Activated naive CD4-positive, alpha-beta T cell treated with anti-CD3 and anti-CD28 coated beads for 36 hours (primary cell): ENCODE measurements at places on chromosomes 16 and 17. TPM values are rescaled to one million over a fixed set of nuclear protein-coding genes. Genes with fewer than 3 reads are reported as not detected.

DNA sequence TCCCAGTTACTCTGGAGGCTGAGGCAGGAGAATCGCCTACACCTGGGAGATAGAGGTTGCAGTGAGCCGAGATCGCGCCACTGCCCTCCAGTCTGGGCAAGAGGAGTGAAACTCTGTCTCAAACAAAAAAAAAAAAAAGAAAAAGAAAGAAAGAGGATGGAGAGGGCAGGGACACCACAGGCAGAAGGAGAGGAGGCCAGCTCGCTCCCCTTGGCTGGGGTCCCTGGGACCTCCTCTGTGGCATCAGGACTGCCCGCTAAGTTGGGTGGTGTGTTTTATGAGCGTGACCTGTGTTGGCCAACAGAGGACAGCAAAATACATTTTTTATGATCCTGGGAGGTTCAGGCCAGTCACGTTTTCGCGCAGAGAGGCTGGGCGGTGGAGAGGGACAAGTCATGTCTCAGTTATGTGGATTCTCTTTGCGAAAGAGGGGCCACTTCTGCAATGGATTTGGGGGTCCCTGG, 229.6 kb downstream of the MRTFB start:
- peak; percentile 73 for DNase-seq

DNA sequence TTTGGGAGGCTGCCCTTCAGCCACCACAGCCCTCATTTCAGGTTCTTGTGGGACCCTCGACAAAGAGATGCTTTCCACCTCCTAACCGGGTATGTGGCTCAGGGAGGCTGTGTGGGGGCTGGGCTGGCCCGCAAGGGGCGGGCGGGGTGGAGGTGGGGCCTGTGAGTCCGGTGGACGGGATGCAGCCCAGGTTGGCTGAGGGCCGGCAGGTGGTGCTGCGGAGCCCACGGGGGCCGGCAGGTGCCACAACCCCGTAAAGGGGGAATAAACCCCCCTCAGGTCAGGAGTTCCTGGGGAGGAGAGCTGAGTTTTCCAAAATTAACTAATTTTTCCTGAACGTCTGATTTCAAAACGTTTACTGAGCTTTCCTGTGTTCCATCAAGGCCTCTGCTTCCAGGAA, 4.9 kb upstream of the CIAO3 start:
- DNase-seq: peak; percentile 32

- no peak for DNase-seq
Observed at GRCh38 chr17:35510052-35510451, 27.4 kb downstream of the SLFN12L start.

- DNase-seq: peak; percentile 55
Observed at GRCh38 chr16:85448557-85449190, 164.4 kb upstream of the GSE1 start.

DNA sequence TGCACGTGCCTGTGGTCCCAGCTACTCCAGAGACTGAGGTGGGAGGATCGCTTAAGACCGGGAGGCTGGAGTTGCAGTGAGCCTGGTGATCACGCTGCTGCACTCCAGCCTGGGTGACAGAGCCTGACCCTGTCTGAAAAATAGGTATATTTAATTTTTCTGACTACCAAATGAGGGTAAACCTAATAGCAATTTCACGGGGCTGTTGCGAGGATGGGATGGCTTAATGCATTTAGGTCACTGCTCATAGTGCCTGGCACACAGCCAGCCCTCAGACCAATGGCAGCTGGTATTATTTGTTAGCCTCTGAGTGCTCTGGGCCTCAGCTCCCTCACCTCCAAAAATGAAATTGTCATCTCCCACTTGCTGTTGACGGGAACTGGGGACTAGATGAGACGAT, 5.9 kb upstream of the CDIP1 start:
- DNase-seq: no peak

DNA sequence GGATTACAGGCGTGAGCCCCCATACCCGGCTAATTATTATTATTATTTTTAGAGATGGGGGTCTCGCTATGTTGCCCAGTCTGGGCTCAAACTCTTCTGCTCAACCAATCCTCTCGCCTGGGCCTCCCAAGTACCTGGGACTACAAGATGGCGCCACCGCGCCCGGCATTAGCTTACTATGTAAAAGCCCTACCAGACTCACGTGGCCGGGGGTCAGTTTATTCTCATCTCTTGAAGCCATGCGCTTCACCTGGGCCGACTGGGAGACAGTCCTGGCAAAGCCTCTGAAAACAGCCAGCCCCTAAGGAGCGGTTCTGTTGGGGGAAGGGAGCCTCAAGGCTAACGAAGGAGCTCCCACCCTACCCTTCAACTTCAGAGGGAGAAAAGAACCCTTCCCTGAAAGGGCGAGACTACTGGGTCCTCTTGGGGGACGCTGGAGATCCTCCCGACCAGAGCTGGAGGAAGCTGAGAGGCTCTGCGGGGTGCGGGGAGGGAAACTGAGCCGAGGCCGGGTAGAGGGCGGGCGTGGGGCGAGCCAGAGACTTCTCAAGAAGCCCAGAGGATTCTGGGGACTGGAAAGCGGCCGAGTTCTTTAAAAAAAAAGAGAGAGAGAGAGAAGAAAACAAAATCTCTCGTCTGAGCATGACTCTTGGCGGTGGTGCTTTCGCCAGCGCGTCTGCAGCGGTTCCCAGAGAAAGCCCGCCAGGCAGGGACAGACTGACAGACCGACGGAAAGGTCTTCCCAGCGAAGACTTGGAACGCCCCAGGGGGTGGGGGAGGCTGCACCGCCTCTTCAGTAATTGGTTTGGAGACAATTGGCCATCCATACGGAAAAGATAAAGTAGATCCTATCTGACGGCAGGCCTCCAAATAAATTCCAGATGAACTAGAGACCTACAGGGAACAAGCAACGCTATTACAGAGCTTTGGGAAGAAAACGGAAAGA, 5.6 kb upstream of the TUBG2 start:
- DNase-seq: no peak

DNA sequence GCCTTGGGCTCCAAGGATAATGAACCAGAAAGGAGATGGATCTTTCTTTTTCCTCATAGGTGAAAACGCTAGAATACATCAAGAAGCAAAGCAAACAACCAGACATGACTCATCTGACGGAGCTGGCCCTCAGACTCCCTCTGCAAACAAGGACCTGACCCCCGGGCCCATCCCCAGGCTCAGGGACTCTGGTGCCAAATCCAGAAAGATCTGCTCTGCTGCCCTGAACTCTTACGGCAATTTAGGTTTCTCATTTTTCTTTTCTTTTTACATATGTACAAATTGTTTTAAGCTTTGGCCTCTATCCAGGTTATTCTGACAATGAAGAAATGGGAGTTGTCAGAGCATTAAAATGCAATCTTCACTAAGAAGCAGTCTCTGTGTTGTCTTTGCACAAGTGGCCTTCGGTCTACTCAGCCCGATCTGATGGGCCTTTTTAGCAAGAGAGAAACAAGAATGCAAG, 17.7 kb downstream of the KNOP1 start:
- DNase-seq: no peak

- DNase-seq: no peak
Observed at GRCh38 chr16:86508028-86508946, 2.0 kb upstream of the FOXF1 start.

DNA sequence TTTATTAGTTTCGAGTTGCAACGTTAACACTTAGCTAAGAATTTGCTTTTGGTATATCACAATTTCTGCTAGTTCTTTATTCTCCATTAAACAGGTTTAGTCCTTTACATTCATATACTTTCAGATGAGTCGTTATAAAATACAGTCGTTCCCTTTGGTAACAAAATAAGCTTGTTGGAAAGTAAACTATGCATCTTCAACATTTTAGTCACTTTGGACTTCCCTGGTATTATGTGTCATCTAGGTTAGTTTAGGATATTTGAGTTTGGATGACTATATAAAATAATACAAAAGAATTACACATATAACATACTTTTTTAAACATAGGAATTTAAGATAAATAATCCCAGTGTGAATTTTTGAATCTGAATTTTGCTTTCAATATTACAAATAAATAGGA, 351.5 kb downstream of the BCAS3 start:
- DNase-seq: no peak

DNA sequence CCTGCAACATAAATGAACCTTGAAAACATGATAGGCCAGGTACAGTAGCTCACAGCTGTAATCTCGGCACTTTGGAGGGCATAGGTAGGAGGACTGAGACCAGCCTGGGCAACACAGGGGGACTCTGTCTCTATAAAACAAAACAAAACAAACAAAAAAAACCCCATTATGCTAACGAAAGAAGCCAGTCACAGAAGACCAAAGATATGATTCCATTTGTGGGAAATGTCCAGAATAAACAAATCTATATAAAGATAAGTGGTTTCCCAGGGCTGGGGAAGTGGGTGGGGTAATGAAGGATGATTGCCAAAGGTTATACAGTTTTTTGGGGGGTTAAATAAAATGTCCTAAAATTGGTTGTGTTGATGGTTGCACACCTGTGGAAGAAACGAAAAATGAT, 36.5 kb upstream of the SIAH1 start:
- no peak for DNase-seq

DNA sequence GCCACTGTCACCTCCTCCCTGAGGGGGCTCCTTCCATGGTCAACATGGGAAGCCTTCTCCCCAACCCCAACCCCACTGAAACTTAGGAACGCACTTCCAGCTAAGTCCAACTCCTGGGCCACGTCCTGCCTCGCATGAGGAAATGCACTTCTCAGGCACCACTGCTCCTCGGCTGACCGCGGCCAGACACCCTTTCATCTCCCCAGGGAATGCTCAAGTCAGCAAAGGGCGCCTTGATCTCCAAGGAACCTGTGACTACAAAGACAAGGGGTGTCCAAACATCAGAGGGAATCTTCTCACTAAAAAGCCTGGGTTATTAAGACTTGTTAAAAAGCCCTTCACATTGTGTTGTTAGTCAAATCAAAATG, 124.9 kb upstream of the HSBP1 start:
- DNase-seq: no peak

- DNase-seq: peak; percentile 37
Observed at GRCh38 chr16:11253995-11254912, 1.8 kb downstream of the SOCS1 start.

GRCh38 chr16:83110269-83110668, 483.5 kb downstream of the CDH13 start:
- no peak for DNase-seq

DNA sequence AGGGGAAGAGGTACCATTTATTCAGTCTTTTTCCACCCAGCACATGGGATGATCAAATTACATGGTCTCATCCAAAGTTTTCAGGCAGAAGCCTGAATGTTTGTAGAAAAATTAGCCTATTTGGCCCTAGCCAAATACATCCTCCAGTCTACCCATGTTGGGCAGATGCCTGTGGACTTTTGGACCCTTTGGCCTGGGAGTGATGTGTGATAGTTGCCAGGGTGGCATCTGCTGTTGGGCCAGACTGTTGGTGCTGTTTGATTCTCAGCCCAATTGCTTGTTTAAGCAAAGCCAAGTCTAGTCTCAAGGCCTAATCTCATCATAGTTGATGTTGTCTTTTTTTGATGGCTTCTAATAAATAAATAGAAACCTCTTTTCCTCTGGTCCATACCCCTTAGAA, 419.0 kb downstream of the CDH13 start:
- no peak for DNase-seq

DNA sequence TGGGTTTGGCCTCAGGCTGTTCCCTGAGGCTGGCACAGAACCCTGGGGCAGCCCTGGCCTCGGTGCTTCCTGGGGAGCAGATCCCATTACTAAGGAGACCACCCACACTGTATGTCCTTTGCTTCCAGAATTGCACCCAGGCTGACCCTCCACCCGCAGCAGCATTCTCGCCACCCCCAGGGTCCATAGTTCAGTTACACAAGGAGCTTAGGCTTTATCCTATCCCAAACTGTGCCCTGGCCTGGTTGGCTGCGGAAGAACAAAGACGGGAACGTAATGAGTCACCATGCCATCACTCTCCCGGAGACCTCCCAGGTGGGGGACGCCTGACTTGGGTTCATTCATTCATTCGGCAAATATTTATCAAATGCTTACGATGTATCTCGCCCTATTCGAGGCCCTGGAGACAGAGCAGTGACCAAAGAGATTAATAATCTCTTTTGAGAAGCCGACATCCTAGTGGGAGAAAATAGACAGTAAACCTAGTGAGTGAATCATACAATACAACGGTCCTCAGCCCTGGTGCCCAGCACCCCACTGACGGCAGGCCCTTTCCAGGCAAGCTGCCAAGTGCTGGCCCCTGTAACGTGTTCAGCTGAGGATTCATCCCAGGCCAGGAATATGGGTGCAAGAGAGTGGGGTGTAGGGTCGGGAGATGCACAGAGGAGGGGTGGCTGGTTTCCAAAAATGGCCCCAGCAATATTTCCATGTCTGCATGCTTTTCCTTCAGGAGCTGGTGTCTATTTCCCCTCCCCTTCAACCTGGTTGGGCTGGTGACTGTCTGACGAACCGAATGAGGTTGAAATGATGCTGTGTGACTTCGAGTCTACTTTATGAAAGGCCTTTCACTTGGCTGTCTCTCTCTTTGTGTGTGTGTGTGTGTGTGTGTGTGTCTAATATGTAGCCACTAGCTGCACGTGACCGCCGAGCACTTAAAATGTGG, 134.2 kb downstream of the MGAT5B start:
- no peak for DNase-seq

DNA sequence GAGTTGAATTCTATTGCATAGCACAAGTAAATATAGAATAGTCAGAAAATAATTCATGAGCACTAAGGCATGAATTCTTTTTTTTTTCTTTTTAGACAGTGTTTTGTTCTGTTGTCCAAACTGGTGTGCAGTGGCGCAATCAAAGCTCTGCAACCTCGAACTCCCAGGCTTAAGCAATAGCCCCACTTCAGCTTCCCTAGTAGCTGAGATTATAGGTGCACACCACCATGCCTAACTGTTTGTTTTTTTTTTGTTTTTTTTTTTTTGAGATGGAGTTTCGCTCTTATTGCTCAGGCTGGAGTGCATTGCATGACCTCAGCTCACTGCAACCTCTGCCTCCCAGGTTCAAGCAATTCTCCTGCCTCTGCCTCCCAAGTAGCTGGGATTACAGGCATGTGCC, 16.6 kb downstream of the TUBD1 start:
- DNase-seq: no peak

DNA sequence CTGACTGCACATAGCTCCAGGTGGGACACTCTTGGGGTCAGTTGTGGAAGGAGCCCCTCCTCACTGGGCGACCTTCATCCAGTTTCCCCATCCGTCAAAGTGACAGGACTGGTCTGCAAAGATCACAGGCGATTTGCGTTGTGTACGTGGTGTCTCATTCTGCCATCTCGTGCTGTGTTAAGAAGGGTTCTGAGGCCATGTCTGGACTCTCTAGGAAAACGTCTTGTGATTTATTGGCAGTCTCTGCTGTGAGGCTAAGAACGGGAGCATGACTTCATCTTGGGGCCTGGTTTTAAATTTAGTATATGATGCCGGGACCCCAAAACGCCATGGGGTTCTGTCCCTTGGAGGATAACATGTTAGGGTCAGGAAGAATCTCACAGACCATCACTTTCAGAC, 65.2 kb upstream of the CIBAR2 start:
- no peak for DNase-seq

Gene NUPR1
- not detected for total RNA-seq
